ENCODE measurements at places on chromosomes 11 and 22.
A peak's percentile ranks its signal among the peaks of the same experiment; 100 is the strongest.

DNA sequence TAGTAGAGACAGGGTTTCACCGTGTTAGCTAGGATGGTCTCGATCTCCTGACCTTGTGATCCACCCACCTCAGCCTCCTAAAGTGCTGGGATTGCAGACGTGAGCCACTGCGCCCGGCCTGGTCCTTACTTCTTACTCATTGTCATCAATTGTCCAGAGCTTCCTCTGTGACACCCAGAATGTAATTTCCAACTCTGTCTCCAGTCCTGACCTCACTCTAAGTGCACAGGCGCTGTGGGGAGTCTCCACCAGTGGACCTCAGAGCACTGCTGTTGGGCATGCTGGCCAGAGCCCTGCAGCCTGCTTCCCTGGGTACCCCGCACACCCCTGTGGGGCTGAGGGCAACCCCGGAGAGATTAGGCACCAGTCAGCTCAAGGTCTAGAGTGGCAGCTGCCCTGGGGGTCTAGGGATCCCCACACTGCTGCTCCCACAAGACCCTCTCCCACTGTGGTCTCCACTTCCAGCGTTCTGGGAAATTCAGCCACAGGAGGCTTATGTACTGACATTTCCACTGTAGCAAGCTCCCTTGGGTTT, 1140.3 kb downstream of the TBC1D22A start:
- no peak for DNase-seq

- DNase-seq: no peak
Observed at GRCh38 chr11:13486926-13487660, 8.7 kb downstream of the PTH start.

DNA sequence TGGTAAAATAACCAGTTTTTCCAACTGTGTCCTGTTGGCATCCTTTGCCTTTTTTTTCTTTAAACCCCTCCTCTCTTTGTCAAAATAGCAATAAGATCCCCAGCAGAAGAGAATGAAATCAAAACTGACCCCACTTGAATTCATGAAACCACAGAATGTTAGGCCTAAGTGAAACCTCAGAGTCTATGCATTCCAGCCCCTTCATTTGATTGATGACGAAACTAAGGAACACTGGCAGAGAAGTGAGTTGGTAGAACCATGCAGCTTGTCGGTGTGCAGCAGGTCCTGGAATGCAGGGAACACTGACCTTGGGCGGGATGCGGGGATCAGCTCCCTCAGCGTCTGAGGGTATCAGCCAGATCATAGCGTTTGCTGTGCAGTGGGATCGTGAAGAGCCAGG, 57.5 kb downstream of the GRK3 start:
- DNase-seq: no peak

GRCh38 chr11:66626926-66627325, 10.5 kb downstream of the RBM14 start:
- DNase-seq: no peak

DNA sequence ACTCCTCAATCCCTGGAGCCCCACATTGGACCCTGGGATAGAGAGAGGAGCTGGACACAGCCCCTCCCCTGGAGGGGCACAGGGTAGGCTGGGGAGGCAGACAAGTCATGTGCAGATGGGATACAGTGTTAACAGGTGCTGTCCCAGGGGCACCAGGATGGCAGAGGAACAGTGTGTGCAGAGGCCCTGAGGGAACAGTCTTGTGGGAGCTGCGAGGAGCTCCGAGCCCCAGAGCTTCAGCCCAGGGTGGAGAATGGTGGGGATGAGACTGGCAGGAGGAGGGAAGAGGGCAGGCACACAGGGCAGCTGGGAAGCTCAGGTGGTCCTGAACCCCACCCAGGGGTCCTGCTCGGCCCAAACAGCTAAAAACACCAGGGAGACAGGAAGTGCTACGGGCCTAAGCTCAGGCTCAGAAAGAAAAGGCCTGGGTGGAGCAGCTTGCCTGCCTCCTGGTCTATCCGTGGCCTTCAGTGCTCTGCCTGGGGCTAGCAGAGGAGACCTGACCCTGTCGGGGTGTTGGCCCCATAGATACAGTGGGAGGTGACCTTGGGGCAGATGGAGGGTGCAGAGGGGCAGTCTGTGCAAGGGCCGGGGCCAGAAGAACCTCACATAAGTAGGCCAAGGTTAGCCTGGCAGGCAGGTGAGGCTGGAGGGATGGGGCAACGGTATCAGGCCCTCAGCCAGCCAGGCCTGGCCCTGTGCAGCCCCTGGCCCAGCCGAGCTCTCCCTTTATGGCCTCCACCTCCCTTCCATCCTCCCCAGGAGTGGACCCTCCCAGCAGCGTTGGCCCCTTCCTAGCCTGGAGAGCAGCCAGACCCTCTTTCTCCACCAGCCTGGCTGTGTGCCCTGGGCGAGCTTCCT, 15.4 kb downstream of the CAPN5 start:
- DNase-seq: no peak

DNA sequence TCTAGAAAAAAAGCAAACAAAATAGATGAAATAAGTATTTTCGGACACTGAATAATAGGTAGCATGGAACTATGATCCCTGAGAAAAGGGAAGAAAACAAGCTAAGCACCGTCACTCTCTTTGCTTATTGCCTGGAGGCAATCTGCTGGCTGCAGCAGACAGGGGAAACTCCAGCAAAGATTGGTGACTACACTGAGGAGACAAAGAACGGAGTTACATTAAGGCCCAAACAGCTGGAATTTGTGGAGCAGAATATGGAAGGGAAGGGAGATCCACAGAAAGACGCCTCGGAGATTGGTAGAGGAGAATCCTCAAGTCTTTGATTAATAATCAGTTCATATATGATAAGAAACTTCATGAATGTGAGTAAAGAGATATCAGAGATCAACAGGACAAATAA, 150.2 kb downstream of the TYR start:
- no peak for DNase-seq

DNA sequence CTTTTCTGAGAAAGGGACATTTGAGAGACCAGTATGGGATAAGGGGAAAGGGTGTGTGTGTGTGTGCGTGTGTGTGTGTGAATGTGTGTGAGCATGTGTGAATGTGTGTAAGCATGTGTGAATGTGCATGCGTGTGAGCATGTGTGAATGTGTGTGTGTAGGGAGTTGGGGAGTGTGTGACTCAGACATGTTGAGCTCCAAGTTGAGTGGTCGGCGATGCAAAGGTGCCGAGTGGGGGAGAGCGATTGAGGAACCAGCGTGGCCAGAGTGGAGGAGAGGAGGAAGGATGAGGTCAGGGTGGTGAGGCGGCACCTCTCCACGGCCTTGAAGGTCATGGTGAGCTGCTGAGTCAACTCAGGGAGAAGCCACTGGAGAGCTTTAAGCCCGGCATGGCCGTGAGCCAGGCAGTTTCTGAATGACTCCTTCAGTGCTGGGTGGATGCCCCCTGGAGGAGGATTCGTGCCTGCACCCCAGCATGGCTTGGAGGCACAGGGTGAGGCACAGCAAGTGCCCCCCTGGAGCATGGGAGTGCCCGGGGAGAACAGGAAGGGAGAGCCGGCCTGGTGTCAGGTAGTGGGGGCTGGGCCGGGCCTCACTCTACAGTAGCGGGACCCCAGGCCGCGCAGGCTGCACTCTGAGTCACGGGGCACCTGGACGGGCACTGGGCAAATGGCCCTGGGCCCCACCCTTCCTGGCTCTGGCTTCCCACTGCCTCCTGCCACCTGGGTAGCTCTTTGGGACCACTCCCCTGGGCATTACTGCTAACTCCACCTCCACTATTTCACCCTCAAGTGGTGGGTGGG, 8.2 kb upstream of the CCDC88B start:
- no peak for DNase-seq

GRCh38 chr22:32409977-32410376, 2.1 kb downstream of the RTCB start:
- no peak for DNase-seq

DNA sequence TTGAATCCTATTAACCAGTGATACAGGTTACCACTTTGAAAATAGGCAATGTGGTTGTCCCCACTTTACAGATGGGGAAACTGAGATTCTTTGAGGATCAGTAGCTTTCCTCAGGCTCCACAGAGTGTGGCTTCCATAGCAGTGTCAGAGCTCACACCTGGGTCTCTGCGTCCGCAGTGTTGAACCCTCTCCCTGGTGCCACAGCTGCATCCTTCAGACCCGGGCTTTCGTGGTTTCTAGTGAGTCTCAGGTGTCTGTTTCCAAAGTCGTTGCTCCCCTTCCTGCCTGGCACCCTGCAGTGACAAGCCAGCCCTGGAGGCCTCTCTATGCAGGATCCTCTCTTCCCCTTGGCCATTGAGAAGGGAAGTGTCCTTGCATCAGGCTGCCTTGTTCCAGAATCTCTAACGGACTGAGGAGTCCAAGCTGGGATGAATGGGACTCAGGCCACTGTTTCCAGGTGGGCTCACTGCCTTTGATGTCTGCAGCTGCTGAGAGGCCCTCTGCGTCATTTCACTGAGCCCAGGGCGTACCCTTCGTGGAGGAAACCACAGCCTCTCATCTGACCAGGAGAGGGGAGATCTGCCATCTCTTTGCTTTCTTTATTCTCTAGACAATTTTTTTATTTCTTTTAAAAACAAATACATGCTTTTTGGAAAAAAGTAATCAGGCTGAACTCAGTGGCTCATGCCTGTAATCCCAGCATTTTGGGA, 48.4 kb upstream of the MICAL2 start:
- DNase-seq: no peak

DNA sequence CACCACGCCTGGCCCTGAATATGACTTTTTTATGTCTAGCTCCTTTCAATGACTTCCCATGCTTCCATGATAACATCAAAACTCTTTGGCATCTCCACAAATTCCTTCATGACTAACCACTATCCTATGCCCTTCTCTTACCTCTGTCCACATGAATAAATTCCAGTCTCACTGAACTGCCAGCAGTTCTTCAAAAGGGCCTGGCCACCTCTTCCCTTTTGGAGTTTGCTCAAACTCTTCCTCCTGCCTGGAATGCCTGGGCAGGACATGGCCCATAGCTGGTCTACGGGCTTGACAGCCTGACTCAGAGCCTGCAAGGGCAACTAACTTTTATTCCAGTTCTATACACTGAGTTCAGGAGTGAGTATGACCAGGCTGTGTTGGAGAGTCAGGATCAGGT, 41.8 kb upstream of the ZBTB16 start:
- no peak for DNase-seq

DNA sequence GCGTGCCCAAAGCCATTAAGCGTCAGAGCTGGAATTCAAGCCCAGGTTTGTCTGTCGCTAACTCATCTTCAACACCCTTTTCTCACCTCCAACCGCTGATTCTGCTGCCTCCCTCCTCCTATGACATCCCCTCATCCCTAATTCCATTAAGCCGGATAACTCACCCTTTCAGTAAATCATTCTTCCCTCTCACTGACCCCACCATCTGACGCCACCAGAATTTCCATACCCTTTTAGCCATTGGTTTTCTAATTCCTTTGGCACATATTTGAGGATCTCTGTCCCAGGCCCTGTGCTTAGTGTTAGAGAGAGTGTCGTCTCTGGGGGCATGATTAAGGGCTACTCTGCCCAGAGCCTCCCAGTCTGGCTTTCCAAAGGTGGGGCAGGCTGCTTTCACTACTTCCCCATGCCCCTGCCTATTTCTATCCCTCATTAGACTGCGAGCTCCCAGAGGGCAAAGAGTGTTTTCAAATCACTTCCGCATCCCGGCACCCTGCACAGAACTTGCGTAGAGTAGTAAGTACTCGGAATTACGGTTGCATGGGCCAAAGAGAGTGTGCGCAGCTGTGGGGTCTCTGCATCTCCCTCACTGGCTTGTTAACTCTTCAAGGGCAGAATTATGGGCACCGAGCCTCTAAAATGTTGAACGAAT, 3.9 kb downstream of the KLHL35 start:
- DNase-seq: no peak

DNA sequence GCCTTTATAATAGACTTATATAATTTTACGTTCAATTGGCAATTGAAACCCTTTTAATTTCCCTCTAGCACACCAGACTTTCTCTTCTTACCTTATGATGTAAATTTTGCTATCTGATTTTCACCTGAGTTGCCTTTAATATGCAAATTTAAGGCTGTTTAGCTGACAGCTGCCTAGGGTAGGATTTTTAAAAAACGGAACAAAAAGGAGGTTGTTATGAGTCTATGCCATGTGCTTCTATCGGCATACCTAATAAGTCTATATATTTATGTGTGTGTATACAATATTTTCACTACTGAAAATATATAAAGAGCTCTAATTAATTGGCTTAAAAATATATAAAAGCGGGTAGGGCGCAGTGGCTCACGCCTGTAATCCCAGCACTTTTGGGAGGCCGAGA, 11.8 kb upstream of the SELENOH start:
- DNase-seq: no peak

DNA sequence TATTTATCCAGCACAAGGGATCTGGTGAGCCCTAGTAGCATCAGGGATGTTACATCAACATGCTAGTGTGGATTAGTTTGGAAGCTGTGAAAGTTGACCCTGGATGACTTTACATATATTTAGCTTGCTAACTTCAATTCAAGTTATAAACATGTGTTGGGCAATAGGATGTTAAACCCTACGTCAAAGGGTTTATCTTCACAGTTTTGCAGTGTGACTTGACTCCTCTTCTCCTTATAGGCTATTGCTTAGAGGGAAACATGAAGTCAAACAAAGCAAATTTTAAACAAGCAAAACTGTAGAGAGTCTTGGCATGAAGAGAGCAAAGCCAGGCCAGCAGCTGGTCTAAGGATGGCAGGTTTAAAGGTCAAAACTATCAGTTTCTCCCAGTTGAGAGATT, 11.3 kb upstream of the CTSC start:
- DNase-seq: no peak

DNA sequence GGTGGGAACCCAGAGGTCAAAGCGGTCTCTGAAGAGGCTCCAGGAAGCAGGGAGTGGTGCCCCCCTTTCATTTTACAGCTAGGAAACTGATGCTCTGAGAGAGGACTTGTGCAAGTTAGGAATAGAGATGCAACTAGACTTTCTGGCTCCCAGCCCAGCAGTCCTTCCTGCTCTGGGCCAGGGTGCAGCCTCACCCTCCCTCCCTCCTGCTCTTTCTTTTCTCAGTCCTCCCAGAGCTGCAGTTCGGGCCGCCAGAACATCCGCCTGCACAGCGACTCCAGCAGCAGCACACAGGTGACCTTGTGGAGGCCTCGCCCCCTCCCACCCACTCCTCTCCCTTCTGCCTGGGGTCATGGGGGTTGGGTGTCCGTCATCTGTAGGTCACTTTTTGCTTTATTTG, 51.5 kb downstream of the LHFPL7 start:
- DNase-seq: no peak

- peak; percentile 60 for DNase-seq
Observed at GRCh38 chr11:7513234-7514098, at the start of gene PPFIBP2. Gene PPFIBP2 (plus strand): TSS chr11:7513999. CDS start chr11:7549476, 35,477 bp downstream.

GRCh38 chr22:37218771-37219411, 6.6 kb upstream of the SSTR3 start:
- DNase-seq: no peak

DNA sequence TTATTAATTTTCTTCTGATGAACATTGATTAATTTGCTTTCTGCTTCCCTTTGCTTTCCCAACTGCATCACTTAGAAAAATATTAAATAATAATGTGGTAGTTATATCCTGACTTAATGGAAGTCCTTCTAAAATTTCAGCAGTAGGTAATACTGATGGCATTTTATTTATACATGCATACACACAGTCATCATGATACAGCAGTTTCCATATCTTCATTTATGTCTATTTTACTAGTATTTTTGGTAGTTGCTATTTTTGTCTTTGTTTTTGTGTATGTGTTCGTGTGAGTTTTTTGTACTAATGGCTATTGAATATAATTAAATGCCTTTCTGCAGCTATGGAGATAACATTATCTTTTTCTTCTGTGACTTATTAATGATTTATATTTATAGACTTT, 484.7 kb upstream of the CNTN5 start:
- DNase-seq: no peak

Measured in iPS DF 6.9 (cell line).